ENCODE measurements at places on chromosomes 7 and 10. TPM values are rescaled to one million over a fixed set of nuclear protein-coding genes. Genes with fewer than 3 reads are reported as not detected.

DNA sequence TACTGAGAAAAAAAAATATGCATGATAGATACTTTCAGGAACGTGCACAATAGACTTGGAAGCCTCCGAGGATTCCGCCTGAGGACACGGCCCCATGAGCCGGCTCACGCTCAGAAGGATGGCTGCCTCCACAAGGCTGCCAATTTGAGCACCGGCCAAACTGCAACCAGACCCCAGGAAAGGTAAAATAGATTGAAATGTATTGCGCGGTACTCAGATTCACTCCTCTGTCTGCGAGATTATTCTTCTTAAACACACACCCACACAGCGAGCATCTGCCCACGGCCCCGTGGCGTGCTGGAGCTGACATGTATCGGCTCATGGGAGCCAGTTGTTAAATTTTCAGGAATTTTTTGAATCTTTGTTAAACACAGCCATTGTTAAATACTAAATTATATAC is 653.2 kb upstream of the MKI67 start:
- no peak for DNase-seq

The GPR158 gene
- 1.9 TPM for polyA plus RNA-seq

- DNase-seq = no peak
Measured at GRCh38 chr10:3186368-3186767, 13.8 kb upstream of the PITRM1 start.

DNA sequence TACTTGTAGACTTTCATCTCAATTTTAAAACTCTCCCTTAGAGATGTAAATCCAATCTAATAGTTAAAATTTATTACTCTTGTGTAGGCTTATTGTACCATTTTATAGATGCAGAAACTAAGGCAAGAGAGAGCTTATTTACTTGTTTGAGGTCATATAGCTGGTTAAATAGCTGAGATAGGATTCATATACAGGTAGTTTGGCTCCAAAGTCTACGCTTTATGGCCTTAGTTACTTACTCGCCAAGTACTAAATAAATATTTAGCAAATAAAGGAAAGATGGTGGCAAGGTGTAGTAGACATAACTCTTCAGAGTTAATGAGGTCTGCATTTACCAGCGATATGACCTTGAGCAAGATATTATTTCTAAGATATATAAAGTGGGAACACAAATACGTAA is 86.8 kb downstream of the HBP1 start:
- DNase-seq = no peak

GRCh38 chr10:68242051-68242450 is 10.1 kb upstream of the ATOH7 start:
- no peak for DNase-seq

DNA sequence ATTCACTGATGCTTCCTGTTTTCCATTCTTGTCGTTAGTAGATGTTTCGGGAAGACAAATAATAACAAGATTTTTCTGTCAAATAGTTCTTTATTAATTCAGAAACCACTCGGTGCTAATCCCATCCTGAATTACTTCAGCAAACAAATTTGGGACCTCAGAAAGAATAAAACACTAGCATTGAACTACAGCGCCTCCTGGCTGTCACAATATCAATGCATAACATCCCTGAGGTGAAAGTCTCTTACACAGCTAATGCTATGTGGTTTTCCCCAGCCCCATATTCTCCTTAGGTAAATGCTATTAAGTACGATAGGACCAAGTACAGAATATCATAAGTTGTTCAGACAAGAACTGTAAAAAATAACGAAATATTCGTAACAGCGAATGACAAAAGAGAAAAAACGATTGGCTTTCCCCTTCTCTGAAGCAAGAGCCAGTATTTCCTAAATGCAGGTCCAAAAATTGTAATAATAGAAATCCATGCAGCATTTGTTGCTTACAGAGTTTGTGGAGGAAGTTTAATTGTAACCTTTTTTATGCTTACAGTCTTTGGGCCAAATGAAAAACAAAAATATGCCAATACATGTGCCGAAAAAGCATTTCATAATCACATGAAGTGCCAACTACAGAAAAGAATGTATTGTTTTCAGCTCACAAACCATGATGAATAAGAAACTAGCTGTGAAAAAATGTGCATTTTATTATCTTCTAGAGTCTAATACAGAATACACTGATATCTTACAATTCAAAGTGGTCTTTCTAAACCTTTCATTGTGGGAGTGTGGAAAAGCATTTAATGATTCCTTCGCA is 47.3 kb downstream of the MYPN start:
- peak; percentile 85 for DNase-seq

DNA sequence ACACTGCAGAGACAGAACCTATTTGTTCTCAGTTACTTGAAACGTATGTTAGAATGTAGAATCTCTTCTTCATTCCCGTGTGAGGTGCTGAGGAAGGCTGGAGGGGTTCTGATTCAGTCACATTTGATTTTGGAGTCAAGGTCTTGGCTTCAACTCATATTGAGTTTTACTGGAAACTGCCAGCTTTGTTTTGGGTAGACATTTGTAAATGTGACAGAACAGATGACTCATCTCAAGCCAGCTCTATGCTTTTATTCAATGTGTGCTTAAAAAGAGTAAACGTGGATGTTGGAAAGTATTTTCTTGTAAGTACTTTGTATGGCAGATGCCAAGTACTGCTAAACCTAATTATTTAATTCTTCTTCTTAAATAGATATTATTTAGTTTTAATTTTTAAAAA is 780.8 kb upstream of the C7orf33 start:
- no peak for DNase-seq

- peak; percentile 79 for DNase-seq
Measured at GRCh38 chr10:52779541-52780390, 7.2 kb upstream of the MBL2 start.

The PNLIPRP3 gene
- polyA plus RNA-seq = not detected

- no peak for DNase-seq
Measured at GRCh38 chr7:105800442-105800841, 76.0 kb downstream of the ATXN7L1 start.

- DNase-seq = no peak
Measured at GRCh38 chr7:3243680-3244079, 57.4 kb upstream of the SDK1 start.

GRCh38 chr7:17713584-17713983 is 226.7 kb downstream of the SNX13 start:
- no peak for DNase-seq

DNA sequence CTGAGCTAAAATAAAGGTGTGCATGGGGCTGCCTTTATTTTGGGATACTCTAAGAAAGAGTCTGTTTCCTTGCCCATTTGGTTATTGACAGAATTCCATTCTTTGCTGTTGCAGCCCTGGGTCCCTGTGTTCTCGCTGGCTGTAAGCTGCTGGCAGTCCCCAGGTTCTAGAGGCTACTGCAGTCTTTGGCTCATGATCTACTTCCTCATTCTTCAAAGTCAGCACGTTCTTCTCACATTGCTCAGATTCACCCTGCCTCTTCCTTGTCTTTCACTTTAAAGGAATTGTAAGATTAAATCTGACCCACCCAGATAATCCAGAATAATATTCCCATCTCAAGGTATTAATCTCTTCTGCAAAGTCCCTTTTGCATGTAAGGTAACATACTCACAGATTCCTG is 620.3 kb downstream of the CCSER2 start:
- no peak for DNase-seq

The SAMD9 gene
- 0.73 TPM for polyA plus RNA-seq

- no peak for DNase-seq
Measured at GRCh38 chr10:4131407-4132215, 346.6 kb upstream of the KLF6 start.

GRCh38 chr7:15130666-15131541 is 228.4 kb upstream of the DGKB start:
- DNase-seq = no peak

The CALD1 gene
- polyA plus RNA-seq = 103 TPM

The LRRTM3 gene
- 14.0 TPM for polyA plus RNA-seq

- no peak for DNase-seq
Measured at GRCh38 chr10:122259075-122259466, 12.0 kb upstream of the BTBD16 start.

DNA sequence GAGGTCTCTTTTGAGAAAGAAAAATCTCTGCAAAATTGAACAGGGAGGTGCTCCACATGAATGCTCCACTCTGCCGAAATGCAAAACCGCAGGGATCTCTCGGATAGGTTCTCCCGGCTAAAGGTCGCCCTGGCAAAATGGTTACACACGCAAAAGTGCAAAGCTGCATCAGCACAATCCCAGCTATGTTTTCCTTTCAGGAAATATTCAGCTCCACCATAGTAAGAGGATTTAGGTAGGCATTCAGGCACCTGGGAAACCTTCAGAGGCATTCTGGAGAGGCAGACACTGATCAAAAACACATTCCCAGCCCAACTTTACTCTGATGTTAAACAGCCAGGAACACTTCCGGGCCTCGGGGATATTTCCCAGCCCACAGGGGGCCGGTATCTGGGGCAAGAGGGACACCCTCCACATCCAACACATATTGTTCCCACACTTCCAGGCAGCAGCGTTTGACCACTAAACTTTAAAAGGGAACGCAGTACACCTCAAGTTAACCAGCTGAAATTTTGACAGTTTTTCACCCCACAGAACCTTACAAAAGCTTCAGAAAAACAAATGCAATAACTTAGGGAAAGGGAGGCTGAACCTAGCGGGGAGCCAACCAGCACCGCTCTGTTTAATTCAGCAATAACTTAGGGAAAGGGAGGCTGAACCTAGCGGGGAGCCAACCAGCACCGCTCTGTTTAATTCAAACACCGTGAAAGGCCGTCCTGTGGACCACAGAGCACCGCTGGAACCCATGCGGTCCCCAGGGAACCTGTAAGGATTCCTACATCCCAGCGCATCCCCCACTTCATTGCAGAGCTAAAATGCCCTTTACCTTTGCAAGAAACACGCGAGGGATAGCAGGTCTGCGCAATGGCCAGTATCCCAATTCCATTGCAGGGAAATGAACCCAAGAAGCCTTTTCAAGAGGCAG is 45.9 kb downstream of the TNS3 start:
- no peak for DNase-seq

GRCh38 chr7:95718577-95719410 is 53.6 kb upstream of the DYNC1I1 start:
- DNase-seq = no peak

The DPP6 gene
- 26.0 TPM for polyA plus RNA-seq

DNA sequence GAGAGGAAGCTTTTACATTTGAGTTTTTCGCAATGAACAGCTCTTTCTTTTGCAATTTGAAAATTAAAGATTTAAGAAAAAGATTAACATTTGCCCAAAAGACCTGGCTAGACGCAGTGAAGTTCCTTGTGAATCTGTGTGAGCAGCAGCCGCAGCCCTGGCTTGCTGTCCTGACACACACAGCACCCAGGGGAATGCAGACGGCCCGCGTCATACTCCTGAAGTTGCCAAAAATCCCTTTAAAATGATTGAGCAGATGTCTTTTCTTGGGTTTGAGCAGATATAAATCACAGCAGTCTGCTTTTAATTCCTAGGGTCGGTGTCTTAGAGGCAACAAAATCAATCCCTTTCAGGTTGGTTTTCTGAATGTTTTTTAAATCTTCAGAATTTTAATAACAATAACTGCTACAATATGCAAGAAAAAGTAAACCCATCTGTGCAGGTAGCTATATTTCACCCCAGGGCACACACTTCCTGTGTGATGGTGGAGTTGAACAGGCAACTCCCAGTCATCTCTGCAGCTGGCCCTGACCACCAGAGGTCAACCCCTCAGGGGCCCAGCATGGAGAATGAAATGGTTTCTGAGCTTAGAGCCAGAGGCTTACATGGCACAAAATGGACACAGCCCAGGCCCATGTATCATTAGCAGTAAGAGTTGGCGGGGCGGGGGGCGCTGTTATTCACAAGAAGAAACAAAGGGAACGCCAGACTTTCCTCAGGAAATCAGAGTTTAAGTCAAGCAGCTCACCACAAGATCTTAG is 32.2 kb upstream of the TRIL start:
- no peak for DNase-seq

- no peak for DNase-seq
Measured at GRCh38 chr7:22331704-22332103, 25.2 kb downstream of the RAPGEF5 start.

DNA sequence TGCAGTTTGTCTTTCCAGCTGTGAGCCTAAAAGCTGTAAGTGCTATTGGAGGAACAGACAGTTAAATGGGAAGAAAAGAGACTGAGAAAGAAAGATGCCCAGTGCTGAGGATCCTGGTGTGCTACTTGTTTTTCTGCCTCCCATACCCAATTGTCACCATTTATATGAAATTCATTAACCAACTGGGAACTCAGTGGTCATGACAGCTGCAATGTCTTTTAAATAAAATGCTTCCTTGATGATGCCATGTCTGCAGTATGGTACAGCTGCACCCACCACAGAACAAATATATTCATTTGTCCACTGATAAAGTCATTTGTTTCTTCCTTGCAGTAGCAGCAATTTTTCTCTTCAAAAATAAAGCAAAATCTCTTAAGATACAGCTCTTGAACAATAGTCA is 15.6 kb upstream of the RTKN2 start:
- DNase-seq = no peak

The ANKRD22 gene
- polyA plus RNA-seq = 1.3 TPM

DNA sequence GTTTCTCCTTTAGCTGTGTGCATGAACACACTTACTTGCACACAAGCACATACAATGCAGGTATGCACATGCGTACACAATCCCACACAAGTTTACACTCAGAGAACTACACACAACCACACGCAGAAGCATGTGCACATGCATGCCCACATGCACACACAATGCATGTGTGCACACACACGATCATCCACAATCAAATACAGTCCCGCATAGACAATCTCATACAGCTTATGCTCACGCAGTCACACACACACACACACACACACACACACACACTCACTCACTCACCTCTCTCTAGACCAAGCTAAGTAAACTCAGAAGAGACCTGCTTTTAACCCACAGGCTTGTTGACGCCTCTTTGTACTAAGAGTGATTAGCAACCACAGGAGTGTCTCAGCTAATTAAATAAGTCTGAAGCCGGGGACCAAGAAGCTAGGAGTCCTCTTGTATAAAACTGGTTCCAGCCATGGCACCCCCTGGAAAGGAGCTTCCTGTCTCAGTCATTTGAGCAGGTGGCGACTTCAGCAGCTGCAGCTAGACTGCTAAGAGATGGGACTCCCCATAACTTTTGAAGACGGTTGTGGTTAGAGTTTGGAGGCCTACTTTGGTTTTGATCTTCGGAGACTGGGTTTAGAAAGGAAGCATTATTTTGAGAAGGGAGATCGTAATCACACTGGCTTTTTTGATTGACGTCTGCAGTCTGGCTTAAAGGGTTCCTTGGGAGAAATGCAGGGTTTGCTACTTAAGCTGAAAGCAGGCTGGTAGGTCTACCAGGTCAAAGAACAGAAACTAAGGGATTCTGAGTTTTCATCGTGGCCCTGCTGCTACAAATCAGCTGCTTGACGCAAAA is 82.3 kb upstream of the ADRB1 start:
- no peak for DNase-seq

GRCh38 chr10:77012812-77013500 is 624.7 kb downstream of the KCNMA1 start:
- DNase-seq = no peak

DNA sequence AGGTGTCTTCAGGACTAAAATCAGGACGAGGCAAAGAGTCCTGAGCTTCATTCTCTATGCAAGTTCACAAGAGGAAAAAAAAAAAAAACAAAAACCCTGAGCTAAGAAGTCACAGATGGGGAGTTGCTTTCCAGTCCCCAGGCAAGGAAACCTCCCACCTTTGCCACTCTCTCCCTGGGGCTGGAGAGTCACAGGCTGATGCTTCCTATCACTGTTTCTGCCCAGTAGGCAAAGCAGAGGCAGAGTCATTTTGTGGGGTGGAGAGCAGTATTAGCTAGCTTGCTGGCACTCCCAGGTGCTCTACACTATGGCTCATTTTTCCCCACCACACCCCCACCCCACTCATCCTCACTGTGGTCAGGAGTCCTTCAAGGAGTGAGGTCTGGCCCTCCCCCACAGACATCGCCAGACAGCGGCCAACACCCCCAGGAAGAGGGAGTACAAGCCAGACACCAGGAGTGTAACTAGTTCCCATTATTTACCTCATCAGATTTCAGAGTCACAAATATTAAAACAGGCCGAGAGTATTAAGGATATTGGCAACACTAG is 34.6 kb upstream of the UNC5B start:
- no peak for DNase-seq
